ENCODE measurements at places on chromosomes 7 and 10.

DNA sequence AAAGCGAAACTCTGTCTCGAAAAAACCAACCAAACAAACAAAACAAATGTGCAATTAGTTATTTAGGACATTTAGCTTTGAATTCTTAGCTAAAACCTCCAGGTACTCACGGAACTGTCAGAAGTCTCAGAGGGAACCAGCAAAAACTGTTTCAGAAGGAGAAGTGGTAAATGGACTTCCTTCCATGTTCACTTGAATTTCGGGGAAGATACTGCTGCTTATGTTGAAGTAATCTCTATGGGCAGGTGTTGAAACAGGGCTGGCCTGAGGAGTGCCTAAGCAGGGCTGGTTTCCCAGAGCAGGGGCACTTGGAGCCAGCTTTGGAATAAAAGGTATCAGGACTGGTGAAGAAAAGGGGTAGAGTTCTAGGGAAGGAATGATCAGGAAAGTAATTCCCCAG lies 2.4 kb upstream of the EXOC6 start:
- no peak for DNase-seq

DNA sequence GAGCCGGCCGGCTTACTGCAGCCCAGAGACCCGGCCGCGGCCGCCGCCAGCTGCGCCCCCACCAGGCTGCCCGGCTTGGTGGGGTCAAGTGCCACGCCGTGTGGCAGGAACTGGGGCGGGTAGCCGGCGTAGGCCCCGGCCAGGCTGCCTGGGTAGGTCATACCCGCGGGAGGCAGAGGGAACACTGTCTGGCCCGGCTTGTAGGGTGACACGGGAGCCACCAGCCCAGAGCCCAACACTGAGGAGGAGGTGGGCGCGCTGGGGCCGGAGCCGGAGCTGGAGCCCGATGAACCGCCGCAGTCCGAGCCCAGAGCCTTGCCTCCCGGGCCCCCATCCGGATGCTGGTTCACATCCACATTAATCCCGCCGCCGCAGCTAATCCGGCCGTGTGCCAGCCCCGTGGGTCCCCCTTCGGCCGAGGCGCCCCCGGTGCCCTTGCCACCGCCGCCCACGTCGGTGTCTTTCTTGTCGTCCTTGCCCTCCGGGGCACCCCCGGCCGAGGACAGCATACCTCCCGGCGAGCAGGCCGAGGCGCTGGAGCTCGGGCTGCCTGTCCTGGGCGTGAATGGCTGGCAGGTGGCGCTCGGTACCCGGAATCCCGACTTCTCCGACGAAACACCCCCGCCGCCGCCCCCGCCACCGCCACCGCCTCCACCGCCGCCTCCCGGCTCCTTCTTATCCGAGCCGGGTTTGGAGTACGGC lies 2.0 kb downstream of the ZNF503 start:
- peak; percentile 29 for DNase-seq

GRCh38 chr10:50533296-50533695 lies 90.5 kb downstream of the SGMS1 start:
- DNase-seq: no peak

- DNase-seq: no peak
Observed at GRCh38 chr7:45709168-45710042, 135.2 kb downstream of the ADCY1 start.

DNA sequence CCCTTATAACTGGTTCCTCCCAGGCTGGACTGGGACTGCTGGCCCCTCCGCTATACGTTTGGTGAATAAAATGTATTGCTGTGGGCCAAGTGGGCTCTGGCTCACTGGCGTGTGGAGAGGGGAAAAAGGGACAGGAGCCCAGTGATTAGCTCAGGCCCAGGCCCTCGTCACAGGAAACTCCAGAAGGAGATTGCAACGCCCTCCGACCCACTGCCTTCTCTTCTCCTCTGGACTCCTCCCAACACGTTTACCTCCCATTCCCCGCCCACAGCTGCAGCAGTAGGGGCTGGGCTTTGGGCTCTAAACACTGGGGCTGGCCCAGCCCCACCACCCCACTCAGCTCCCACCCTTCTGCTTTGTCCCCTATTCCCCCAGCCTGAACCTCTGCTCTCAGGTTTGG lies 173.9 kb downstream of the NEURL1 start:
- no peak for DNase-seq

GRCh38 chr7:155766966-155767916 lies 45.0 kb downstream of the SHH start:
- no peak for DNase-seq

- DNase-seq: no peak
Observed at GRCh38 chr7:16268821-16269768, 152.2 kb downstream of the CRPPA start.

- no peak for DNase-seq
Observed at GRCh38 chr7:72254455-72254854, 157.7 kb downstream of the CALN1 start.

GRCh38 chr10:30935078-30935477 lies 96.6 kb downstream of the ZNF438 start:
- DNase-seq: no peak

- no peak for DNase-seq
Observed at GRCh38 chr7:91165846-91166230, 98.4 kb upstream of the FZD1 start.

DNA sequence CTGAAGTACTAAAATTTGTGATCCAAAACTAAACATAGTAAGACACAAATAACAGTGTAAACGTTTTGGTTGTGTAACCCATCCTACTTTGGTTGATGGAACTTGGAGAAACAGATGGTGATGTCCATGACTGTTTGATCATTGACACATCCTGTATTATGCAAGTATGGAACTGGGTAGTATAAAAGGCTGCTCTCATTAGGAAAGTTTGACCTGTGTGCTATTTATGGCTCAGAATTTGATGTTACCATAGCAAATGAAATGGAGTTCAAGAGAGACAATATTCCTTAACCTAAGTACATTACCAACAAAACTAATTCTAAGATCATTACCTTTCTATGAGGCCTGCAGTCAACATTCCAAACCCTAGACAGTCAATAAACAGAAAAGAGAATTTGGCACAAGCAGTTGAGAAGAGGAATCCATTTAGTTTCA lies 39.9 kb downstream of the DKK1 start:
- DNase-seq: no peak

DNA sequence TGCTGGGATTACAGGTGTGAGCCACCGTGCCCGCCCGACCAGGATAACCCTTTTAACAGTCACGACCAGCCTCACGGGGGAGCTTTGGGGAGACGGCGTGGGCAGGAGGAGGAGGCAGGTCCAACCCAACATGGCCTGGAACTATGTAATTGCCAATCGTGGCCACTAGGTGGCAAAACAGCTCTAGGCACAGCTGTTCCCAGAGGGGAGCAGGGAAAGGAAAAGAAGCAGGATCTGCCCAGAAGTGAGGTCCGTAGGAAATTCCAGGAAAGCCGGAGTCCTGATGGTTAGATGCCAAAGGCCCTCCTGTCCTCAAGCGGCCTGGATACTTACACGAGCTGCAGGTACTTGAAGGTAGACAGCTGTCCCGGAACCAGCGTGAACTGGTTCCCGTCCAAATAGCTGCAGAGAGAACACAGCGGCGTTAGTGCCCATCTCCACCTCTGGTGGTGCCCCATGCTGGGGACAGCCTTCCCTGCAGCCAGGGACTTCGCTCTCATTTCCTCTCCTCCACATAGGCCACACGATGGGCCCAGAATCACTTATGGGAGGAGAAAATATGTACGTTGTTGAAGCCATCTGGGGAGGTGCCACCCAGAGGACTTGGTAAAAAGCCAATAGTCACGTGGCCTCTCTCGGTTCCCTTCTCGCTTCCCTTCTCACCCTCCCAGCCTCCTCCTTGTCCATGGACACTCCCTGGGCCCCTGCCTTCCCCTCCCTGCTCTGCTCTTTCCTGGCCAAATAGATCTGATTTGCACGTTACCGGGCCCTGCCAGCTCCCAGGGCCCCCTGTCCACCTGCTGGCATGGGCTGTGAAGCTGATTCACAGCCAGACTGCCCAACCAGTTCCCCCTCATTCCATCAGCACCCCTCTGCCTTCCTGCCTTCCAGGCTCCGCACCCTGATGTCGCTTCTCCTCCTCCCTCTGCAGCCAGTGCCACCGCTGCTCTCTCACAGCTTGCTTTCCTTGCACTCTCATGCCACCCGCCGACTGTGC lies 148.1 kb downstream of the SLIT1 start:
- DNase-seq: peak; percentile 52

GRCh38 chr10:9427209-9427608 lies 1372.7 kb downstream of the GATA3 start:
- DNase-seq: no peak

DNA sequence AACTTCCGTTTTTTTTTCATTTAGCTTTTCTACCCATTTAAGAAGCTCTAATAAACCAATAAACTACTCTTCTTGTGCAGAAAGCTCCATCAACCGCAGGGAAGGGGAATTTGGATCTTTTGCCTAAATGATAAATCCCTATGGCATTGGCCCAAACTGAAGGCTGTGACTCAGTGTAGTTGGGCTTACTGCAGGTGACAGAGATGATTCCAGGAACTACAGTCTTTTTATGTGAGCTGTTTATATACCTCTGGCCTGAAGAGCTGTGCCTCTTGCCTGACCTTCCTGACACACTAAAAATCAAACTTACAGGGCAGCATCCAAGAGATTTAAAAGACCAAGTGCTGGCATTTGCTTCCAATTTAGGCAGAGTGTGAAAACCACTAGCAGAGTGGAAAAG lies 25.2 kb downstream of the ABCB1 start:
- DNase-seq: no peak

DNA sequence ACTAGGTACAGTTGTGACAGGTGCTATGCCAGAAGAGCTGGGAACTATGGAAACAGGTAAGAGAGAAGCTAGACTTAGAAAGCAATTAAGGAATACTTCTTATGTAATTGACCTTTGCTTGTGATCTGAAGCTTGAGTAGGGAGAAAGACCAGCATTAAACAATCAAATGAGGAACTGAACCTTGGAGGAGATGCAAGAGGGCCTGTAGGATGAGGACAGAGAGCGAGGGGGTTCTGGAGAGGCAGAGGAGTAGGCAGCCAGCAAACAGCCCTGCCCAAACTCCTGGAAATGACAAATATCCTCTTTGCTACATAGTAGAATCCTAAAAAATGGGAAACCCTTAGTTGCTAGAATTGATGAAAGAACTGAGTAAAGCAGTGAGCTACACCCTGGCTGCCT lies 41.6 kb upstream of the FAM204A start:
- no peak for DNase-seq

- DNase-seq: no peak
Observed at GRCh38 chr7:22589641-22590201, 89.7 kb upstream of the STEAP1B start.

DNA sequence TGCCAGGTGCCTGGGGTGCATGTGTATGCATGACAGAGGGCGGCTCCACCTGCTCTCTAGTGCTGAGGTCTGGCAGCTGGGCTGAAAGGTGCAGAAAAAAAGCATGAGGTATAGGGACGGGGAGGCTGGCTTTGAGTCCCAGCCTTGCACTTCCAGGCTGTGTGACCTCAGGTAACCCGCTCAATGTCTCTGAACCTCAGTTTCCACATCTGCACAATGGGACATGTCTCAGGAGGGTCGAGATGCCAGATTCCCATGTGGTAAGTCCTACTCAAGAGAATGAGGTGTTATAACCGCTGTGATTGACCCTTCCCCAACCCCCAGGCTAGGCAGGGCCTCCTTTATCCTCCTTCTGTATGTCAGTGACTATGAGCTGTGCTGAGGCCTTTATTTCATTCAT lies 48.8 kb downstream of the ARHGAP22 start:
- DNase-seq: no peak

DNA sequence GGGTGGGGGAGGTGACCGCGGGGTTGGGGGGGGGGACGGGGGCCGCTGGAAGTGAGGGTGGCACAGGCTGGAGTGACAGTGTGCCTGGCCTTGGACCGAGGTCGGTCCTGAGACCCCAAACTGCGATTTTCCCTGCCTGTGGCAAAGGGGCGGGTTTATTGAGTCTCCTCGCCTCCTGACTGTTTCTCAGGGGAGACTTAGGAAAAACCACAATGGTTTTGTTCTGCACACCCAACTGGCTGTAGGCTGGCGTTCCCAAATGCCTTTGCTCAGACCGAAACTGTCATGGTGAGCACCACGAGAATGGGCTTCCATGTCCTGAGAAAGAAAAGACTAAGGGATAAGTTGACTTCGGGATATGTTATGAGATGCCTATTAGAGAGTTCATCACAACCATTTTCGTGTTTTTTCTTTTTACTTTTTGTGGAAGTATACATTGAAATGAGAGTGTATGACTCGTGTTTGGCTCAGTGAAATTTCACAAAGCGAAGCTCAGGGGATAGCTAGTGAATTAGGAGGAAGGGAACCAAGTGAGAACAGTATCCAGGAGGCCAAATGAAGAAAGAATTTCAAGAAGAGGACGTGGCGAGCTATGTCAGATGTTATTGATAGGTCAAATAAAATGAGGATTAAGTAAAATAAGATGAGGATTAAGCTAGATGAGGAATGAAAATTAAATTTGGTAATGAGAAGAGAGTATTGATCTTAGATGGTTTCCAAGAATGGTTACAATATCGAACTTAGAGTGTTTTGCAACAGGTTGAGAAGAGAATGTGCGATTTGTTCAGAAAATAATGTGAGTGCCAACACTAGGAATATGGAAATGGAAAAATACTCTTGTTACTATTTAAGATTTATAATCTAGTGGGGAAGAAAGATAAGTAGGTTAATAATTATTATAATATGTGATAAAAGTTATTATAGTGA lies 918 bp downstream of the NET1 start:
- DNase-seq: no peak

DNA sequence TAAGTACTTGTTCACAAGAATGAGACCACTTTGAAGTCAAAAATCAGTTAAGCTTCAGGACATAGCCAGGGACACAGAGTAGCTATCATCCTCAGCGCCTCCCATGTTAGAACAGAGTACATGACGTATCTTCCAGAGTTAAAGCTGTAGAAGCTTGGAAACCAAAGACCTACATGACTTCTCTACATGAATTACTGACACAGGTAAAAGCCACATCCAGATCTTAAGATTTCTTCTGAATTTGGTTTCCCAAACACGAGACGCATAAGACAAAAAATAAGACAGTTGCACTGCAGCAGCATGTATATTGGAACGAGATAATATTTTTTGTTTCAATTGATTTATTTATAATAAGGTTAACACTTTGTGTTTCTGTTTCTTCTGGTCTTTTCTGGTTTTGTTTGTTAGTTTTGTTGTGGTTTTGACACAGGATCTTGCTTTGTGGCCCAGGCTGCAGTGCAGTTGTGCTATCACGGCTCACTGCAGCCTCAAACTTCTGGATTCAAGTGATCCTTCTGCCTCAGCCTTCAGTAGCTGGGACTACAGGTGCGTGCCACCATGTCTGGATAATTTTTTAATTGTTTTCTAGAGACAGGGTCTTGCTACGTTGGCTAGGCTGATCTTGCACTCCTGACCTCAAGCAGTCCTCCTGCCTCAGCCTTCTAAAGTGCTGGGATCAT lies 10.2 kb upstream of the EPC1 start:
- DNase-seq: no peak

DNA sequence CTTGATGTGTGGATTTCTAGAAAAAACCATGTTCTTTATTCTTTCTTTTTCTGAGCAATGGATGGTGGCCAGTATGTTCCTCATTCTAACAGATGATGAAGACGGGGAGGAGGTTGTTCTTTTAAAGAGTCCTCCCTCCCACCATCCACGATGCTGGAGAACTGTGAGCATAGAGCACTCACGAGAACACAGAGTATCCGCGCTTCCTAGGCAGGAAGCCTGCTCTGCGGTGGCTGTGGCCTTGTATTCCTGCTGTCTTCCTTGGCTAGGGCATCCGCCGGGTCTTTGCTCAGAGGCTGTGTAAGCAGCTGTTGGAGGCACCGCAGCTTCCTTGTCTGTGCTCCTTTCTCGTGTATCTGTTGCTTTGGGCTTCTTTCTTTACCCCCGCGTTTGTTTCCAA lies 214.2 kb downstream of the CCDC3 start:
- no peak for DNase-seq
